GM12878 (cell line): ENCODE measurements at places on chromosomes 2 and 18. TPM values are rescaled to one million over a fixed set of nuclear protein-coding genes. Genes with fewer than 3 reads are reported as not detected.
A peak's percentile ranks its signal among the peaks of the same experiment; 100 is the strongest.

DNA sequence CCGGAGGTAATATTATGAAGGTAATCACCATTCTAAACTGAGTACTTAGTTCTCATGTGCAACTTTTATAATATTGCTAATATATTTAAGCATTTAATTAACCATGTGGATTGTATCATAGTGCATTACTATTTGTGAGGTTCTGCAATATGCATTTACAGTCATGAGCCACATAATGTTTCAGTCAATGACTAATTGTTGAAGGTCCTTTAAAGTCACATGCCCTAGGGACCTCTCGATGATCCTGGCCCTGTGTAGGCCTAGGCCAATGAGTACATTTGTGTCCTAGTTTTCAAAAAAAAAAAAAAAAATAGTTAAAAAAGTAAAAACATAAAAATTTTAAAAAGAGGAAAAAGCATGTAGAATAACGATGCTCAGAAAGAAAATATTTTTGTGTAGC lies 298.0 kb downstream of the DSEL start:
- H3K4me3 ChIP-seq, result no peak overlapping the region
- no peaks in the 10 kb centered on the region for H3K4me1 ChIP-seq
- no peak overlapping the region for H3K27ac ChIP-seq
- no peaks in the 10 kb centered on the region for H3K27me3 ChIP-seq
- no peak for DNase-seq

DNA sequence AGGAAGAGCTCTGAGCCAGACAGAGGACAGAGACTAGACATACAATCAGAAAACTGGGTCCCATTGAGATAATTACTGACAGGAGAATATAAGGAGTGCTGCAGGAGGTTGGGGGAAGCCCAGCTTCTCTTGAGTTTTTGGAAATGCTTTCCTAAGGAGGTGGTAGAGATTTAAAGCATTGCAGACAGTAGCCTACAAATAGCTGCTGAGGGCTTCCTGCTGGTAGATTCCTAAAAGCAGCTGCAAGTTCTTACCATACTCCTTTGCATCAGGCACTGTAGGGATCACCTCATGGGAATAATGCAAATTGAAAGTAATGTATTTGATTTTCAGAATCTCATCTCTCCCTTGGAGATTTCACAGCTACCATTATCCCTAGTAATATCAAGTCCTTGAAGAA lies 902.6 kb upstream of the GCFC2 start:
- H3K36me3 ChIP-seq, result no peaks in the 10 kb centered on the region
- H3K27ac ChIP-seq, result no peak overlapping the region
- H3K4me3 ChIP-seq, result no peak overlapping the region

The ICOS gene
- 0.77 and 1.0 TPM in 2 replicates for total RNA-seq

DNA sequence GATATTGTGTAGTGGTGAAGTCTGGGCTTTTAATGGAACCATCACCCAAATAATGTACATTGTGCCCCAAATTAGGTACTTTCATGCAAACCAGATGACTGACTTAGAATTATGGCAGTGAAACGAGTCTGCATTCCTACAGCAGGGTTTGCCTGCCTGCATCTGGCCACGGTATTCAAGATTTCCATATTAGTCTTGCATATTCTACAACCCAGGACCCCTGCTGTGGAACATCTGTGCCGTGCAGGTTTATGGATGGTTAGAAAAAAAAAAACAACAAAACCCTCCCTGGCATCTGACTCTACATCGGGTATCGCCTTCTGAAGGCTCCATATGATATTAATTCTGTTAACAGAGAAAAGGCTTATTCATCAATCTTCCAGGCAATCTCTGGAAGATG lies 394.8 kb downstream of the DCDC2C start:
- no peaks in the 10 kb centered on the region for H3K36me3 ChIP-seq
- no peak overlapping the region for H3K4me3 ChIP-seq
- no peak overlapping the region for H3K27ac ChIP-seq
- DNase-seq, result no peak
- H3K4me1 ChIP-seq, result no peaks in the 10 kb centered on the region
- H3K27me3 ChIP-seq, result no peaks in the 10 kb centered on the region; the same call in 1 of the 2 replicates

The NPPC gene
- total RNA-seq, result not detected in 2 replicates

- H3K27ac ChIP-seq, result peak overlapping the region; percentile 76
- H3K4me1 ChIP-seq, result peaks cover 18% of the 10 kb centered on the region
- peak overlapping the region; percentile 71 for H3K4me3 ChIP-seq
- H3K27me3 ChIP-seq, result no peaks in the 10 kb centered on the region
- DNase-seq, result no peak
Observed at GRCh38 chr2:118224895-118225311, 136.6 kb downstream of the INSIG2 start.

GRCh38 chr2:57987835-57988573 lies 58.6 kb upstream of the VRK2 start:
- H3K4me3 ChIP-seq, result no peak overlapping the region
- DNase-seq, result no peak
- H3K27ac ChIP-seq, result no peak overlapping the region

DNA sequence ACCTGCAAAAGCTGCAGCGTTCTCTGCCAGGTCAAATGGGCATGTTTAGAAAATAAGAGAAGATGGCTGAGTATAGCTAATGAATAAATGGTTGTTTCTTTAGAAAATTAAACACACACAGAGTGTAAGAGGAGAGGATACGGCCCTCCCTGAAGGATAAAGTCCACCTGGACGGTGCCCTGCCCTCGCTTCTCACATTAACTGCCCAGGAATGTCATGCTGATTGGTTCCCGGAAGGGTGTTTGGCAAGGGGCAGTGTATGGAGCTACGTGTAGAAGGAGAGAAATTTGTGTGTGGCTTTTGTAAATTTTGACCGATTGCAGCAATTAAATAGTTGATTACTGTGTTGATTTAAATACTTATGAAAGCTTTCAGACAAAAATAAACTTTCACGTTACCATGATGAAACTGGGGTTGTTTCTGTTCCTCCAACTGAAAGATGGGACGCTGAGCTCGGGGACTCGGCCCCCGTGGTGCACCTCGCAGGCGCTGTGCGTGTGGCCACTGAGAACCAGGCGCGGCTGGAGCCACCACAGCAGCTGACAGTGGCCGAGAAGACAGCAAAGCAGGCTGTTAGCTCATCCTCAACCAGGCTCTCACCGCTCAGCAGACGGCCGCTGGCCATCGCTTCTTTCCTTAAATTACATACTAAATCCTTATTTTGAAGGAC lies 22.7 kb downstream of the MPPE1 start:
- H3K4me3 ChIP-seq, result no peak overlapping the region
- peaks cover 6% of the 10 kb centered on the region for H3K36me3 ChIP-seq
- H3K4me1 ChIP-seq, result peaks cover 19% of the 10 kb centered on the region
- no peaks in the 10 kb centered on the region for H3K27me3 ChIP-seq

GRCh38 chr2:54945391-54946219 lies 104.6 kb downstream of the RTN4 start:
- no peaks in the 10 kb centered on the region for H3K36me3 ChIP-seq
- no peak overlapping the region for H3K4me3 ChIP-seq
- no peaks in the 10 kb centered on the region for H3K27me3 ChIP-seq
- peaks cover 7% of the 10 kb centered on the region for H3K4me1 ChIP-seq

GRCh38 chr2:96449637-96450036 lies 55.5 kb downstream of the NEURL3 start:
- no peaks in the 10 kb centered on the region for H3K4me1 ChIP-seq
- no peaks in the 10 kb centered on the region for H3K27me3 ChIP-seq
- H3K27ac ChIP-seq, result no peak overlapping the region
- no peak for DNase-seq
- no peak overlapping the region for H3K4me3 ChIP-seq

DNA sequence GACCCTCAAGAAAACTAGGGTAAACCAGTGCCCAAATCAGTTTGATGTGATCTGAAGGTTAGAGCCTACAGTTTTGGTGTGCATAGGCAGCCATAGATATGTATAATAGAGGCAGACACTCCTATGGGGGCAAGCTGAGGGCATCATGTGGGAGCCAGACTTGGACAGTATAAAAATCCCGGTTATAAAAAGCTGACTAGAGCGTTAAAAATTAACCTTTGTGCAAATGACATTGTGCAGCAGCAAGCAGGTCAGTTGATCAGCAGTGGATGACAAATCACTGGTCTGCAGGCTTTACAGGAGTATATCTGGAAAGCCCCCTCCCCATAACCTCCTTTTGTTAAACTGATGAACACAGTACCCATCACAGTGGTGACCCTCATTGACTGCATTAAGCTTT lies 107.8 kb downstream of the CTNNA2 start:
- no peaks in the 10 kb centered on the region for H3K36me3 ChIP-seq
- no peaks in the 10 kb centered on the region for H3K4me1 ChIP-seq
- no peak for DNase-seq
- H3K27ac ChIP-seq, result no peak overlapping the region
- no peak overlapping the region for H3K4me3 ChIP-seq

The OBSL1 gene
- total RNA-seq, result 0.48 and 0.77 TPM in 2 replicates

GRCh38 chr2:6965071-6965795 lies 48.0 kb downstream of the RNF144A start:
- no peaks in the 10 kb centered on the region for H3K27me3 ChIP-seq
- H3K4me1 ChIP-seq, result no peaks in the 10 kb centered on the region
- no peak overlapping the region for H3K27ac ChIP-seq
- DNase-seq, result no peak

GRCh38 chr2:45006041-45006941 lies 3.0 kb downstream of the SIX2 start:
- H3K27me3 ChIP-seq, result peaks cover 39% of the 10 kb centered on the region
- H3K4me3 ChIP-seq, result no peak overlapping the region
- no peaks in the 10 kb centered on the region for H3K4me1 ChIP-seq
- H3K27ac ChIP-seq, result no peak overlapping the region
- H3K36me3 ChIP-seq, result no peaks in the 10 kb centered on the region

DNA sequence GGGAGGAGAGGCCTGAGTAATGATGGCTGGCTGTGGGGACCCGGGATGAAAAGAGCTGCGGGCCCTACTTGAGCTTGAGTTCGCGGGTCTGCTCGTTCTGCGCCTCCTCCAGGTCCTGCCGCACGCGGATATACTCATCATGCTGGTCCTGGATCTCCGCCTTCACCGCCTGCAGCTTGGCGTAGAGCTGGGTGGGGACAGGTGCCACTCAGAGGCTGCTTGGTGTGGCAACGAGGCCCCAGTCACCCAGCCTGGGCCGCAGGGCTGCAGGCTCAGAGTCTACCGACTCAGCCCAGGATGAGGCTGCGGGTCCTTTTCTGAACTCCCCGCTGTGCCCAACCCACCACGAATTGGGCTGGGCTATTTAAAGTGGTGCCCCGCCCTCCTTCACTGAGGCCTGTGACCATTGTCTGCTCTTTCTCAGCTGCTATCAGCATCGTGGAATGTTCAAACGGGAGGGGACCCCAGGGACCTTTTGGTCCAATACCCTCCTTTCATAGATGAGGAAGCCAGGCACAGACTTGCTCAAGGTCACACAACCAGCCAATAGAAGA lies 28.0 kb downstream of the KIF3C start:
- H3K27ac ChIP-seq, result no peak overlapping the region
- H3K27me3 ChIP-seq, result no peaks in the 10 kb centered on the region
- DNase-seq, result no peak
- no peak overlapping the region for H3K4me3 ChIP-seq
- H3K4me1 ChIP-seq, result no peaks in the 10 kb centered on the region

The SGPP2 gene
- 19.8 and 20.7 TPM in 2 replicates for total RNA-seq

The ADGRF3 gene
- total RNA-seq, result 2.8 and 3.1 TPM in 2 replicates

- no peak overlapping the region for H3K27ac ChIP-seq
- no peaks in the 10 kb centered on the region for H3K27me3 ChIP-seq
- H3K36me3 ChIP-seq, result no peaks in the 10 kb centered on the region
- H3K4me3 ChIP-seq, result no peak overlapping the region
- DNase-seq, result no peak
- no peaks in the 10 kb centered on the region for H3K4me1 ChIP-seq
Observed at GRCh38 chr2:227428731-227429285, 41.1 kb upstream of the SCYGR1 start.

The FOXI3 gene
- total RNA-seq, result not detected in 2 replicates

The CPO gene
- total RNA-seq, result not detected in 2 replicates
